Right renal pelvis (tissue), 4 donors: ENCODE measurements at places on chromosomes 3 and 15.

DNA sequence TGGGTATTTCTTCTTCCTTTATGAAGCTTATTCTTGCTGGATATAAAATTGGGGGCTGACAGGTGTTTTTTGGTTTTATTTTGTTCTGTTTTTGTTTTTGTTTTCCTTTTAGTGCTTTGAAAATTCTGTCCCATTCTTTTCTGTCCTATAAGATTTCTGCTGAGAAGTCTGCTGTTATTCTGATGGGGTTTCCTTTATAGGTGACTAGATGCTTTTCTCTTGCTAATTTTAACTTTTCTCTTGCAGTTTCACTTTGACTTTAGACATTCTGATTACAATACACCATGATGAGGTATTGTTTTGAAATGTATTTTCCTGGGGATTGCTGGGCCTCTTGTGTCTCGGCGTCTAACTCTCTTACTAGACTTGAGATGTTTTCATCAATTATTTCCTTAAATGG, 22.8 kb downstream of the TTC14 start:
- no peak for DNase-seq

DNA sequence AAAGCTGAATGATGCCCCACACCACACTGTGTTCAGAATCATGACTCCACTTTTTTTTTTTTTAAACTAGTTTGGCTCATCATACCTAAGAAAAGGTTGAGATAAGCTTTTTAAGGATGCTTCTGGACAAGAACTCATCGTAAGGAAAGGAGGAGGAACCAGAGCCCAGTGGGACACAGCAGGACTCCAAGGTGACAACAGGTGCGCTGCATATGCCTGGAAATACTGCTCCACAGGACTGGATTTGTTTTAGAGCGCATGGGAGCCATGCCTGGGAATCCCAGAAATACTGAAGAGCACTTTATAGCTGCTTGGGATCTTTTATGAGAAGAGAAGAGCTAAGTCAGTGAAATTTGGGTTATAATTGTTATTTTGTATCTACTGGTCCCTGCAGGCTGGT, 93.4 kb downstream of the NEDD4 start:
- DNase-seq = no peak

GRCh38 chr15:92809880-92810361, 90.2 kb upstream of the CHD2 start:
- DNase-seq = no peak

DNA sequence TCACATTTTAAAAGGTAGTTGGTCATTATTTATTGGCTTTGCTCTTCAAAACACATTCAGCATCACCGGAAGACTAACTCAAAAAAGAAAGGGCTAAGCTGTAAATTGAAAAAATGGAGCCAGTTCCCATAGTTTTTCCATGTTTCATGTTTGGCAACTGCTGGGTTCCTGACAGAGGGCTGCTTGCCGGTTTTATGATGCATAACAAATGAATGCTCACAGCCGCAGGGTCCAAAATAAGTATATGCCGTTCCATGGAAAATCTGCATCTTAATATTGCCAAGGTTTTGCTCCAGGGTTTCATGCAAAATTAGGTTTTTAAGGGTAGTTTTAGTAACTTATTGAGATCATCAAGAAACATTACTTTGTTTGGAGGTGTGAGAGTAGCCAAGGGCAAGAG, 15.8 kb downstream of the SLC12A1 start:
- no peak for DNase-seq

GRCh38 chr15:99511866-99512661, 53.7 kb upstream of the MEF2A start:
- DNase-seq = no peak

GRCh38 chr15:71118881-71119632, 3.8 kb downstream of the THSD4 start:
- no peak for DNase-seq

DNA sequence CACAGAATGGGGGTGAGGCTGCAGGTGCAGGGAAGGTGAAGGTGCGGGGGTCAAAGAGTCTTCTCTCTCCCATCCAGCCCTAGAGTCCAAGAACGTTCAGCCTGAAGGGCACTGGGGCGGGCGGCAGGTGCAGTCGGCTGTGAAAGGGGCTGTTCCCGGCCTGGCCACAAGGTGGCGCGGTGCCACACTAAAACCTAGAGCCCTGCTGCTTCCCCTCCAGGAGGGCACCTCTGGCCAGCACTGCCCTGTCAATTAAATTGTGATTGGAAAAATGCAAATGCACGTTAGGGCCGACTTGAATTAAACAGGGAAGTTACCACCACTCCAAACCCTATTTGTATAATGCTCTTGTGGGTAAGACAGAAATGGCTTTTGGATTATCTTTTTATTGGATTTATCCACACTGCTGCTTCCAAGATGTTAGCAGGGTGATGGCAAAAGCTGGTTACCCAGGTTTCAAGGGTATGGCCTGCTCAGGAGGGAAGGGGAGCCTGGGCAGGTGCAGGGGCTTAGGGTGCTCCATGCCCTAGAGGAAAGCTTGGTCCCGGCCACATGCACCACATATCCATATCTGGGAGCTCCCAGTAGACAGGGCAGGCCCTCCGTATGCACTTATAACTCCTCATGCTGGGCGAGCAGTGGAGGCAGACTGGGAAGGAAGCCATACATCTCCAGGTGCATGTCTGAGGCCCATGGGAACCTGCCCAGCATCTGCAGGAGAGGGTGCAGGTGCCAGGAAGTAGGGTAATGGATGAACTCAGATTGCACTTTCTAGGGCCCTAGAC, 119.8 kb downstream of the ADCY5 start:
- peak; percentile 64 for DNase-seq

DNA sequence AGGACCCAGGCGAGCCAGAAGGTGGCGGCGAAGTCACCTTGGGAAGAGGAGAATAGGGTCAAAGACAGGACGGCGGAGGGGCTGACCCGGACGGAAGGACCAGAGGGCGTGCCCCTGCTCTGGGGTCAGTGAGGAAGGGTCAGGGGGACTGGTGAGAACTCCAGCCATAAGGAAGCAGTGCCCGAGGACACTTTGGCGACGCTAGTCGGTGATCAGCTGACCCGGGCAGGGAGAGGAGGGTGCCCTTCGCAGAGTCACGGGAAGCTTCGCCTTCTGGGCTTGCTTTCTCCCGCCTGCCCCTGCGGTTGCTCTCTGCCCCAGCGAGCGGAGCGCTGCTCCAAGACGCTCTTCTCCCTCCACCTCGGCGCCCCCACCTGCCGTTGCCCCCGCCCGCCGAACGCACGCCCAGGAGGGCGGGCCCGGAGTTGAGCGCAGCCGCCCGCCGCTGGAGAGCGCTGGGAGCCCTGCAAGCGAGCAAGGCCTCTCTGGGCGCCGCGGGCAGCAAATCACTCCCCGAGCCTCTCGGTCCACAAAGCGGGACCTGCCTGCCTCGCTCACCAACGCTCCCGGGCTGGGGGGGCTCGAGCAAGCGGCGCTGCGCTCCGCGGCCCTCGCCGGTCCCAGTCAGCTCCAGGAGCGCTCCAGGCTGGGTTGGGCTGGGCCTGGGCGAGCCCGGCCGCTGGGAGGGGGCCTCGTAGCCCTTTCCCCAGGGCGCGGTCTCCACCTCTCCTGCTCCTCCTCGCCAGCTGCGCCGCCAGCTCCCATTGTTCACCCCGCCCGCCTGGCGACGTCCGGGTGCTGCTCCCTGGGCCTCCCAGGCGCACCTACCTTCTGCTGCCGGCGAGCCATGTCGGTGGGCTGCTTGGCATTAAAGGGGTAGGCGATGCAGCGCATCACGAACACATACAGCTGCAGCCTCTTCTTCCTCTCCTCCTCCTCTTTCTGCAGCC, 1.2 kb downstream of the CADPS start:
- peak; percentile 8 for DNase-seq

GRCh38 chr3:168058481-168058880, 37.2 kb downstream of the GOLIM4 start:
- no peak for DNase-seq

- DNase-seq = no peak
These were observed 38.8 kb upstream of the ARL14 start for GRCh38 chr3:160638184-160638583.

GRCh38 chr3:66405701-66406091, 95.1 kb downstream of the LRIG1 start:
- no peak for DNase-seq

DNA sequence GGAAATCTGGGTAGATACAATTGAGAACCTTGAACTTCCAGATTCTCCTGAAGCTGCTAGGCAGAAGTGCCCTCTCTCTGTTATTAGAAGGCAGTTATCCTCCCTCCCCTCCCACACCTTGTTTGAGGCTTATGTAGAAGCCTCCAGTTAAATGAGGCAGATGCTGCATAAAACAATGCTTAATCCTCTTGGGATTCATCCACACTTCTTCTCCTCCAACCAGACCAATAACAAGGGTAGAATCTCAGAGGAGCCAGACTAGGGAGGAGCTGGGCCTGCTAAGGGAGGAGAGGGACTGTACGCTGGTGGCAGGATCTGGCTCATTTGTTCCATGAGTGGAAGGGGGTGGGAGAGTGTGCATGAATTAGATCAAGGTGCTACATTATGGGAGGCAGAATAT, 88.3 kb upstream of the PRR23C start:
- DNase-seq = no peak

GRCh38 chr3:146550070-146550615, 5.7 kb upstream of the PLSCR1 start:
- no peak for DNase-seq

- no peak for DNase-seq
These were observed 13.3 kb upstream of the CD47 start for GRCh38 chr3:108103886-108104797.

- DNase-seq = no peak
These were observed 6.9 kb downstream of the ACAD11 start for GRCh38 chr3:132652640-132653270.

DNA sequence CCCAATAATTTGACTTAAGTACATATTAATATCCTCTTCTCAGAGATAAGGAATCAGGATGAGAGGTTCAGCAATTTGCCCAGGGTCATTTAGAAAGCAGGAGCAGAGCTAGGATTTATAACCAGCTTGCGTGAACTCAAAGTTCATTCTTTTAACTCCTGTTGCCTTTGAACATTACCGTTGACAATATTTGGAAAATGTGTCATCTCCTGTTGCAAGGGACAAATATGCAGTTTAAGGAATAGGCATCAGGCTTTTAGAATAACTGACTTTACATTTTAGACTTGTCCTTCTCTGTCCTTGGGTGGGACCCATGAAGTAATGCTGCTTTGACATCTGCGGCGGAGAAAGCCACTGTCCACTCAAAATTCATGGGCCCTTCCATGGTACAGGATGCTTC, 252.2 kb upstream of the RGMA start:
- DNase-seq = no peak

- no peak for DNase-seq
These were observed 3.2 kb upstream of the GOLGB1 start for GRCh38 chr3:121752772-121753171.

DNA sequence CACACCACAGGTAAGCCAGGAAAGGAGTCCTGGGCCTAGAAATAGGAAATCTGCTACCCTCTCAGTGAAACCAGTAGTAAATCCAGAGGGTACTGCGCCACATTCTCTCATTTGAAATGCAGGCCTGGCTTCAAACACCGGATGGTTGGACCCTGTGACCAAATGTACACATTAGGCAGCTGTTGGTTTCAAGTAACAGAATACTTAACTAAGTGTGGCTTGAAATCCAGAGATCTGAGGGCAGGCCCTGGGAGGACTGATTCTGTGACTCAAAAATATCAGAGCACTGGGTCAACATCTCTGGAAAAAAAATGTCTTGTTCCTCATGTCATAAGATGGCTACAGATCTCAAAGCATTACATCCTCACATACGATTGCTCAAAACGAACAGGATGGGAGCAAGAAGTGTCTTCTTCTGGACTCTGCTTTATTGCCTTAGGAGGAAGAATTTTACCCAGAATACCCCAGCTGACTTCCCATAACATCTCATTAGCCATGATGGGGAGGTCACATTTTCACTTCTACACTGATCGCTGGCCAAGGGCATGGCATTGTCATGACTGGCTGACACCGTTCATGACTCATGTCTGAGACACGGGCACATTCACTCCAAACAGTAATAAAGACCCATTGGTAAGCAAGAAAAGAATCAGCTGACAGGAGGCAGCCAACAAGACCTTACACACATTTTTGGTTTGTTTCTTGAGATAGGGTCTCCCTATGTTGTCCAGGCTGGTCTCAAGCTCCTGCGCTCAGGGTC, 166.0 kb downstream of the ARRDC4 start:
- DNase-seq = no peak

- no peak for DNase-seq
These were observed 495 bp upstream of the COL7A1 start for GRCh38 chr3:48595526-48596121.

- DNase-seq = no peak
These were observed 28.8 kb upstream of the TMEM115 start for GRCh38 chr3:50388016-50388719.

DNA sequence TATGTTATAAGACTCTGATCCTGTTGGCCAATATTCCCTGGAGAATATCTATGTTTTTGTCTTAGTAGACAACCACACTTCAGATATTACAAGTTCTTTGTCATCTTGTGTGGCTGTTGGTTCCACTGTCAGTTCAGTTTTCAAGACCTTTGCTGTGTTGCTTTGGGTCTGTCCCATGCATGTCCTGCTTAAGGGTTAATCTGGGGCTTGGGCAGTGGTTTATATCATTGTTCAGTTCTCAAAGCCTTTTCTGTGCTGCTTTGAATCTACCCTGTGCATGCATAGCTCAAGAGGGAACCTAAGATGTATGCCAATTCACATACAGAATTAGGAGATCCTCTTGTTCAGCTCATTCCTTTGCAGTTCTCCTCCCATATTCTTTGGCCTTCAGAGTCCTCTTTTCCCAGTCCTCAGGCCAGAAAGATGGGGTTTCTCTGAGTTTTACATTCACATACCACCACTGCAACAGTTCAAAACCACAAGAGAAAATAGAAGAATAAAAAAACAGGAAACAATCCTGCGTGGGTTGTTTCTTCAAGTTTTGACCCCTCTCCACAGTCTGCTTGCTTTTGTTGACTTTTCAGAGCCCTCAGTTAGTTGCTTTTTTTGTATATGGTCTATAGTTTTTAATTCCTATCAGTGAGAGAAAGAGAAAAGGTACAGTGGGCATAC, 21.6 kb downstream of the BUB1B start:
- DNase-seq = no peak

- no peak for DNase-seq
These were observed 1.5 kb downstream of the IQSEC1 start for GRCh38 chr3:13071695-13072094.

- no peak for DNase-seq
These were observed 75.5 kb upstream of the PLSCR5 start for GRCh38 chr3:146680617-146681016.

DNA sequence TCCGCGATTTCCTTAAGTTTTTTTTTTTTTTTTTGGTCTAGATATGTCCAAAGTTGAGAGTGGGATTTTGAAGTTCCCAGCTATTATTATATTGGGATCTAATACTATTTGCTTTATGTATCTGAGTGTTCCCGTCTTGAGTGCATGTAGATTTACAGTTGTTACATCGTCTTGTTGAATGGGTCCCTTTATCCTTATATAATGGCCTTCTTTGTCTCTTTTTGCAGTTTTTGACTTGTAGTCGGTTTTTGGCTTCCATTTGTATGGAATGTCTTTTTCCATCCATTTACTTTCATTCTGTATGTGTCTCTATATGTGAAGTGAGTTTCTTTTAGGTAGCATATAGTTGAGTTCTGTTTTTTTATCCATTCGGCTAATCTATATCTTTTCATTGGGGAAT, 35.6 kb downstream of the CRYBG3 start:
- DNase-seq = no peak

GRCh38 chr3:66457252-66457651, 43.6 kb downstream of the LRIG1 start:
- DNase-seq = no peak

- DNase-seq = no peak
These were observed 901 bp upstream of the CHST14 start for GRCh38 chr15:40469776-40470390.
